Muscle of arm (tissue), 14 donors: ENCODE measurements at places on chromosomes 5 and 9. TPM values are rescaled to one million over a fixed set of nuclear protein-coding genes. Genes with fewer than 3 reads are reported as not detected.

The CYSRT1 gene
- polyA plus RNA-seq = 0.91 TPM

The PKD2L2 gene
- not detected for polyA plus RNA-seq

The CCIN gene
- polyA plus RNA-seq = 2.0 TPM

The SH3GL2 gene
- not detected for polyA plus RNA-seq

The SYNPO gene
- 33.4 TPM for polyA plus RNA-seq

- no peak for DNase-seq
These were observed 9.2 kb downstream of the POC5 start for GRCh38 chr5:75707911-75708509.

DNA sequence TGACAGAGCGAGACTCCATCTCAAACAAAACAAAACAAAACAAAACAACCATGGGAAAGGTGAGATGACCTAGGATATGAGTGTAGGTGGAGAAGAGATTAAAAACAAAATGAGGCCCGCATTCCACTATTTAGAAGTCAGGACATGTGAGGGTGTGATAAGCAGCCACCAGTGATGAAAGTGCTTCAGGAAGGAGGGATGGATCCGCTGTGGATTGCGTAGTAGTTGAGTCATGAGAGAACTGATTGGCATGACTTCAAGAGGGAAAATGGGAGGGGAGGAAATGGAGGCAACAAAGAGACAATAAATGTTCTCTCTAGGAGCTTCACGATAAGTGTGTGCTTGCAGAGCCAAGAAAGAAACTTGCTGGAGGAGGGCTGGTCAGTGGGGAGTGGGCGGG is 367.6 kb downstream of the ARL15 start:
- DNase-seq = peak; percentile 46

DNA sequence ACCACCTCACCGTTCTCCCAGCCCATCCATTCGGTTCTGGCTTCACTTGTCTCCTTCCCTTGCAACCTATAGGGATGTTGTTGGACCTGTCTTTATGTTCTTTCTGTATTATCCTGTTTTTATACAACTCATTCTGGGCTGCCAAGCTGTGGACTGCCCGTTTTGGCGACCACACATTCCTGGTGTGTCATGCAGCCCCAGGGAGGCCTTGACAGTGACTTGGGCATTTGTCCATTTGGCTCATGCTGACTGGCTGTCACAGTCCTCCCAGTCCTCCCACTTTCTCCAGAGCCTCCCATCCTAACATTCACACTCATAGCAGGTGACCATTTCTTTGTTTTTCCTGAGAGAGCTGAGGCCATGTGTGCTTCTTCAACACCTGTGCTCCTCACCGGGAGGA is 136.4 kb downstream of the SLF1 start:
- no peak for DNase-seq

GRCh38 chr5:159469496-159470372 is 139.4 kb upstream of the IL12B start:
- no peak for DNase-seq

DNA sequence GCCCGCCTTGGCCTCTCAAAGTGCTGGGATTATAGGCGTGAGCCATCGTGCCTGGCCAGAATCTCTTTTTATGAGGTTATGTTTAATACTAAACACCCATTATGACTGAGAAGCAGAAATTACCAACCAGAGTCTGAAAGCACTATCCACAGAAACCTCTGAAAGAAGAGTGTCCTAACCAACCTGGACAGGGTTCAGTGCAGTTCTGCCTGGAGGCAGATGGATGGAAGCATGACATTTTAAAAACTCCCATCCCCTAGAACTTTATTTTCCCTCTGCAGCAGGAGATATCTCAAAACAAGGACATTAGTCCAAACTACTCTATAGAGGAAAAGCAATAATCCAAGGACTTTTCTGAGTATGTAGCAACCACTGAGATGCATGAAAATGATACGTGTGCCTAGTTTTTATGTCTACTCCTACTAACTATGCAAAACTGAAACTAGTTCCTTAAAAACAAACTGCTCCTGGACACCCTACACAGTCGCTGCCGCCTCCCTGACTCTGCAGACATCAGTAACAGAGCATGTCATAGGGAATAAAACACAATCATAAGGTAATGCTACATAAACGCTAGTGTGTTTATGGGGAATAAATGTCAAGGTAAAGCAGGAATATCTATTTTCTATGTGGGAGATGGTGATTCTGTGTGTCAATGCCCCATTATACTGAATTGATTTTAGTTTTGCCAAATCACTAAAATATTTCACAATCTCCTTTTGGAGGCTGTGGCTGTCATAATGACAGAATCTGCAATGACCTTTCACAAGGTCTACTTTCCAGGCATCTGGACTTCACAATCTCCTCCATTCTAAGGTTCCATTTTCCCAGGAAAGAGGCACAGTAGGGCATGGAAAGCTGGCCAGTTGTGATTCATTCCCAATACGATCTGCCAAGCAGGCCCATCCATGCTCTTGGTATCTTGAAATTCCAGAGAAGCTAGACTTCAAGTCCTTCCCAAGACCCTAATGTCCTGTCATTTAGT is 122.8 kb downstream of the SIL1 start:
- no peak for DNase-seq

GRCh38 chr5:176677209-176677939 is 30.1 kb downstream of the TSPAN17 start:
- no peak for DNase-seq

GRCh38 chr9:109468927-109469326 is 29.2 kb downstream of the PTPN3 start:
- no peak for DNase-seq
